Subcutaneous adipose tissue (tissue), 4 donors: ENCODE measurements at places on chromosomes 1 and 21. TPM values are rescaled to one million over a fixed set of nuclear protein-coding genes. Genes with fewer than 3 reads are reported as not detected.

VCAM1 gene
- 8.8 TPM for total RNA-seq

UMODL1 gene
- 0.19 TPM for total RNA-seq

ADAMTSL4 gene
- total RNA-seq, result 49.5 TPM

WNT4 gene
- under 0.01 TPM for total RNA-seq

KCNN3 gene
- total RNA-seq, result under 0.01 TPM

FBXO2 gene
- total RNA-seq, result not detected

GUCA2B gene
- total RNA-seq, result not detected

TSSK3 gene
- 0.51 TPM for total RNA-seq

AXDND1 gene
- total RNA-seq, result 1.7 TPM

HTR1D gene
- total RNA-seq, result not detected

OR2G6 gene
- total RNA-seq, result not detected

CASQ1 gene
- total RNA-seq, result not detected

SPATA17 gene
- 1.5 TPM for total RNA-seq

PIK3CD gene
- total RNA-seq, result 13.9 TPM

CR1 gene
- 23.1 TPM for total RNA-seq

F3 gene
- total RNA-seq, result 146 TPM

URB2 gene
- 5.8 TPM for total RNA-seq

SPRR1B gene
- total RNA-seq, result not detected

OR2T2 gene
- total RNA-seq, result not detected

TSPAN1 gene
- not detected for total RNA-seq

VANGL2 gene
- 0.44 TPM for total RNA-seq

FAM72B gene
- 3.4 TPM for total RNA-seq

RIMKLA gene
- total RNA-seq, result 0.17 TPM

KRTAP19-2 gene
- not detected for total RNA-seq

S100A7A gene
- not detected for total RNA-seq

ITLN2 gene
- total RNA-seq, result not detected

KRTAP19-3 gene
- total RNA-seq, result not detected

MEX3A gene
- 0.17 TPM for total RNA-seq

GSTM2 gene
- 51.1 TPM for total RNA-seq

TFAP2E gene
- total RNA-seq, result 0.57 TPM

CR2 gene
- total RNA-seq, result not detected

BRDT gene
- not detected for total RNA-seq

SPRR2F gene
- not detected for total RNA-seq

PTBP2 gene
- 35.8 TPM for total RNA-seq

AIRE gene
- total RNA-seq, result not detected

ISG15 gene
- total RNA-seq, result 42.0 TPM

TNFAIP8L2 gene
- 5.7 TPM for total RNA-seq

KIAA0040 gene
- 62.8 TPM for total RNA-seq

LCK gene
- 3.6 TPM for total RNA-seq

FPGT gene
- 16.4 TPM for total RNA-seq

TOMM40L gene
- total RNA-seq, result 7.5 TPM

CYP2J2 gene
- total RNA-seq, result not detected

CAPN9 gene
- total RNA-seq, result not detected

WNT2B gene
- total RNA-seq, result 7.5 TPM

NCAM2 gene
- total RNA-seq, result 3.9 TPM

LY9 gene
- total RNA-seq, result 5.1 TPM
